ENCODE measurements at places on chromosomes 1 and 21.

- DNase-seq: no peak
These were observed 131.4 kb downstream of the IER5 start for GRCh38 chr1:181219938-181220337.

DNA sequence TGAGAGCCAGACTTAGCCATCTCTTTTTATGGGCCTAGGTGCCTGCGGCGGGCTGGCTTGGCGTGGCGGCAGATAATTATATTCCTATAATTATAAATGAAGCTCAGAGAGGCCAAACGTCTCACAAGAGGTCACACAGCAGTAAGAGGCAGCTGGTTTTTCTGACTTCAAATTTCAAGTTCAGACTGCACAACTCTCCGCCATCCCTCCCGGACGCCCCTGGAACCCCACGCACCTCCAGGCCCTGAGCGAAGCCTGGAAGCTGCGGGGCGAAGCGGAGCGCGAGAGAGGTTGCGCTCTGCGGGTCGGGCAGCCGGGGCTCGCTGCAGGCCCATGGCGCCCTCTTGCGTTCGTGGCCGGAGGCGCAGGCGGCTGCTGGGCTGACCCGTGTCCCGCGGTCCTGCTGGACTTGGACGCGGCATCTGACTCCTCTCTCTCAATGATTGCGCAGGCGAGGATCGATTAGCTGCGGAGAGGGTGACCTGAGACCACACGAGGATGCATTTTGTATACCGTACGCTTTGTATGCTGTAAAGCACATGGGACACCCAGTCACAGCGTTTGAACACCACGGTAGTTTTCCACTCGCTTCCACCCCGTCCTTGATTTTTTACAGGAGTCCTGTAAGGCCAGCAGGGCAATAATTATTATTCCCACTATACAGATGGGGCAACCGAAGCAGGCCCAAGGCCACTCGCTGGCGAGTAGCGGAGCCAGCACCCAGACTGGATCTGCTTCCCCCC is 272.7 kb downstream of the FOXD2 start:
- DNase-seq: peak; percentile 47

DNA sequence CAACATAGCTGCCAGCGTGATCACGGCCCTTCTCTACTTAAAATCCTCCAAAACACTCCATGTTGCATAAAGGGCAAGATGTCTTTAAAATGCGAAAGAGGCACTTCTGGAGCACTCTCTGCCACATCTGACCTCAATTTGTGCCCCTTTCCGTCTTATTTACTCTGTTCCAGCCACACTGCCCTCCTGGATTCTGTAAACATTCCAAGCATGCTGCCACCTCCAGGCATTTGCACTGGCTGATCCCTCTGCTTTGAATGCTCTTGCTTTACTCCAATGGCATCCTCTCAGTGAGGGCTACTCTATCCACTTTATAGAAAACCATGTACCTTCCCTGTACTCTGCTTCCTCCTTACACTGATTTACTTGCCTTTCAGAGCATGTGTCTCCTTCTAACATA is 5.3 kb upstream of the RGS7 start:
- DNase-seq: no peak

GRCh38 chr1:116826818-116827606 is 72.8 kb downstream of the CD2 start:
- DNase-seq: peak; percentile 57

GRCh38 chr21:31753949-31754707 is 22.2 kb upstream of the SCAF4 start:
- DNase-seq: no peak

GRCh38 chr1:169102567-169102966 is 3.9 kb upstream of the ATP1B1 start:
- no peak for DNase-seq

GRCh38 chr1:212228591-212229119 is 56.6 kb upstream of the PPP2R5A start:
- no peak for DNase-seq

GRCh38 chr1:152036267-152037216 is at the start of gene S100A11:
TSS of gene S100A11 (minus strand) at chr1:152037004. CDS start at chr1:152036915, 89 bp downstream.
- peak; percentile 73 for DNase-seq

- no peak for DNase-seq
These were observed 22.6 kb upstream of the RAB3GAP2 start for GRCh38 chr1:220294846-220295301.

DNA sequence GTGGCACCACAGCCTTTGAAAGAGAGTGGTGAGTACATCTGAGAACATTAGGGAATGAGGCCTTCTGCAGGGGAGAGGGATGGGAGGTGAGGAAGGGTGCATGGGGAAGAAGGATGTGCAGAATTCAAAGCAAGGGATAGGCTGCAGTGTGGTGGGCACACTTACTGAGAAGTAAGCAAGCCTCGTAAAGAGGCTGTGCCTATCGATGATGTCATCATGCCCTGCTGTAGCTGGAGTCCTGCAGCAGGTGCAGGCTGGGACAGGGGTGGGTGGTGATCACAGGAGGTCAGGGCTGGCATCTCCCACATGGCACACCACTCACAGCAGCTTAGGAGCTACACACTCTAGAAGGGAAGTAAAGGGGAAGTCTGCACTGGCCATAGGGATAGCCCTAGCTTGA is 16.2 kb downstream of the ZSCAN20 start:
- DNase-seq: no peak

DNA sequence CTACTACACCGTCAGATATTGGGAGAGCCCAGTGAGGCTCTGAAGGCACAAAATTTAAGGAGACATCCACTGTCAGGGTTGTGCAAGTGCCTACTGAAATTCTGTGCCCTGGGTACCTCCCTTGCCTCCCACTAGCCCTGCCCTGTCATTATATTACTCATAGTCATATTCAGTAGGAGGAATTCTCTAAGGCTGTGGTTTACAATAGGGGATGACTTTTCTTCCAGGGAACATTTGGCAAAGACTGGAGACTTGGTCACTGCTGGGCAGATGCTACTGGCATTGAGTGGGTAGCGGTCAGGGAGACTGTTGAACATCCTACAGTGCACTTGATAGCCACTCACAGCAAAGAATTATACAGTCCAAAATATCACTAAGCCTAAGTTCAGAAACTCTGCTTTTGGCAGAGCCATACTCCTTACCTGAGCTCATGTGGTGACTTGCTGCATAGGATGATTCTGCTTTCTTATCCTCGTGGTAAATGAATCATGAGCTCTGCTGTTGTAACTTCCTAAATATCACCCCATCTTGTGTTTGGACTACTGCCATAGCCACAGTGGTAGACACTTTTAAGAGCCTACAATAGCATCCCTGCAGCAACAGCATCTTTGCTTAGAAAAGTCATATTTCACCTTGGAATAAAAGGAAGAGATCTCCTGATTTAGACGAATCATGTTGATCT is 563.4 kb upstream of the PLXNA2 start:
- DNase-seq: no peak

DNA sequence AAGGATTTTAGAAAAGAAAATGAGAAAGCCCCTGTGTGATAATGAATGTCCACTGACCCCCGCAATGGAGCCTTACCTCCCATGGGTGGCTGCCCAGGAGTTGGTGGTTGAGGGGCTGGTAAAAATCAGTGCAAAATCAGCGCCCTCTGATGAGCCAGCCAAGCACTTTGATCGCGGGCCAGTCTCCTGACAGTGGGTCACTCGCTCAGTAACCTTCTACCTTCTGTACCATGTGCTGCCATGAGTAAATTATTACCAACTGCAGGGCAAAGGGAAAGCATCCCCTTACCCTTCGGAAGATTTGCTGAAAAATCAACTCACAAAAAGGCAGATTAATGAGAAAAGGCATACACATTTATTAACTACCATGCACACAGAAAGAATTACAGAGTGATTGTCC is 58.8 kb downstream of the KCNK1 start:
- no peak for DNase-seq

- DNase-seq: no peak
These were observed 65.8 kb upstream of the HSD17B7 start for GRCh38 chr1:162724583-162725120.

GRCh38 chr1:240936911-240937668 is 325.1 kb upstream of the GREM2 start:
- no peak for DNase-seq

DNA sequence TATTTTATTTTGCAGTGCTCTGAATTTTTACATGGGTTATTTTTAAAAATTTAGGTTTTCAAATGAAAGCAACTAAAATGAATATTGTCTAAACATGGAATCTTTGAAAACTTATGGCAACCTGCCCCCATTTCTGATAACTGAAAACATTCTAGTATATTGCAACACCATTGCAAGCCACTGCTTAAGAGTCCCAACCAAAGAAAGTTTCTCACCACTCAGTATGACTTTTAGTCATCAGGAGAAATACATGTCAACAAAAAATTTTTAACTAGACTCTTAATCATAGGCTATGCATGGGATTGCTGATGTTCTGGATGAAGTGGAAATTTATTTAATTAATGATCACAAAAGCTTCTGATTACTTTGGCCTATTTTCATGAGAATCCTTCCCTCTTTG is 112.1 kb downstream of the TNFSF18 start:
- DNase-seq: no peak

DNA sequence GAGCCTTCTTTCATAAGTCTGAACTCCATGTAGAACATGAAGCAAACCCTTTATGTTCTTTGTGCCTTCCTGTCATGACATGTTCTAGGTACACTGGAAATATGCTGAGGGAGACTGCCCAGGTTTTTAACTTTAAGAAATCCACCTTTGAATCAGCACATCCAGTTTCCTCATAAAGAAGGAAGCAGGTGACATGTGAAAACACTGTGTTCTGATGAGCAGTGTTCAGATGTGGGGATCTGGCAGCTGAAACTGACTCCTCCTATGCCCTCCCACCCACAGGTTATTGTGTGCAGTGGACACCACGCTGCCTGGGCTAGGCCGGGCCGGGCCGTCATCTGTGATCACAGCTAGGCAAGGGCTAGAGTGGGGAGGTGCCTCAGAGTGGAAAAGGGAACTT is 51.1 kb downstream of the CNN3 start:
- DNase-seq: no peak

DNA sequence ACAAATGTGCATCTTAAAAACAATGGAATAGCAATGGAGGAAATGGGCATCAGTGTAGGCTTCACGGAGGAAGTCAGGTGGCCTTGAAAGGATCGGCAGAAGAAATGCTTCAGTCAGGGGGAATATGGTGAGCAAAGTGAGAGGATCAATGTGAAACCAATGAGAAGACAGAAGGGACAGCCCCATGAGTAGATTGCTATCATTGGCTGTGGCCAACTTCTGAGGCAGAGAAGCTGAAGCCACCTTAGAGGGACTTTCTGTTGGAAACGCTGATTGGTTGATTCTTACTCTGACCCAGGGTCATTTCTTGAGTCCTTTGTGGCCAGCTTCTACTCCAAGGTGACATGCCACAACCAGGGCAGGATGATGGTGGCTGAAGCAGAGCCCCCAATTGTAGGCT is 130.7 kb upstream of the ZNF648 start:
- no peak for DNase-seq

DNA sequence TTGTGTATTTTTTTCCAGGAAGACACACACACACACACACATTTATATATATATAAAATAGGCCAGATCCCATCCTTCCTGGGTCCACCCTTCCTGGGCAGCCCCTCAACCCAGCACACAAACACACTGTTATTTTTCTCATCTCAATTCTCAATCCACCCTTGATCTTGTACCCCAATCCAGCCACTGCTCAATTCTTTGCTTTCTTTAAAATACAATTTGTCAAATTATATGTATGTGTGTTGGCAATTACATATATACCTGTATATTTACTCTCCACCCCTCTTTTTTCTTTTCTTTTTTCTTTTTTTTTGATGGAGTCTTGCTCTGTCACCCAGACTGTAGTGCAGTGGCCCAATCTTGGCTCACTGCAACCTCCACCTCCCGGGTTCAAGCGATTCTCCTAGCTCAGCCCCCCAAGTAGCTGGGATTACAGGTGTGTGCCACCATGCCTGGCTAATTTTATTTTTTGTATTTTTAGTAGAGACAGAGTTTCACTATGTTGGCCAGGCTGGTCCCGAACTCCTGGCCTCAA is 88.3 kb downstream of the DHRS3 start:
- no peak for DNase-seq

DNA sequence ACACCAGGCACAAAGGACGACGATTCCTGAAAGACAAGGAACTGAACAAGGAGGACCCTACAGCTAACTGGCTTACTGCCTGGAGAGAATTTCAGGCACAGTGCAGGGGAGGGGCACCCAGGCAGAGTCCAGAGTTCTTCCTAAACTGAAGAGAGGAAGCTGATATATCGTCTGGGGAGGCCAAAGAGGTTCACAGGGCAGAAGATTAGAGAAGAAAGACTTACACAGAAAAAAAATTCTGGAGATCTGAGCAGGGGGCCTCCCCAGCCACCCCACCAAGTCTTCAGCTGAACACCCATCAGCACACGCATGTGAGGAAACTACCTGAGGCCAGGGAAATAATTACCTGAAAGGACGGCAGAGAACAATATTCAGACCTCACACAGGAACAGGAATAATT is 24.6 kb downstream of the SORT1 start:
- no peak for DNase-seq

- no peak for DNase-seq
These were observed 31.2 kb downstream of the SDC3 start for GRCh38 chr1:30877205-30877912.

GRCh38 chr1:154104433-154105082 is 50.3 kb downstream of the NUP210L start:
- DNase-seq: no peak

GRCh38 chr1:182651339-182651724 is 33.1 kb downstream of the RGS8 start:
- no peak for DNase-seq

GRCh38 chr1:44315521-44315920 is 39.5 kb downstream of the ERI3 start:
- DNase-seq: no peak

DNA sequence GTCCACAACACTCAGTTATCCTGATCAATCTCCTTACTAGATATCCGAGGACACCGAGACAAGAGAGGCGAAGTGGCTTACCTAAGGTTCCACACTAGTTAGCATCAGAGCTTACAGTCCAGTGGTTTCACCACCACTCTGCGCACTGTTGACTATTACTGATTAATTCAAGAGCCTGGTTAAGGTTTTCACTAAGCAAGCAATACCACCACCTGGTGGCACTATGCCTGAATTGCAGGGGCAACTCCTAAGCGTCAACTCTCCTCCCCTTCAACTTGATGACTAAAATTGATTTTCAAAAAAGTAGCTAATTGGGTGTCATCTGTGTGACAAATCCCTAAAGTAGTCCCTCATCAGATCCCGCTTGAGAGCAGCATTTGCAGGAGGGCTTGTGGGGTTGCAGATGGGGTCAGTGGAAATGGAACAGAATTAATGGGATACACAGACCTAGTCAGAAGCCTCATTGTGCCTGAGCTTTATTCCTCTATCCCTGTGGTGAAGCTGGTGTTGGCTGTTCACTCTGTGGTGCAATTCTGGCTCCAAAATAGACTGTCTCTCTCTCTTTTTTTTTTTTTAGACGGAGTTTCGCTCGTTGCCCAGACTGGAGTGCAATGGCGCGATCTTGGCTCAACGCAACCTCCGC is 9.1 kb downstream of the TTC22 start:
- no peak for DNase-seq

DNA sequence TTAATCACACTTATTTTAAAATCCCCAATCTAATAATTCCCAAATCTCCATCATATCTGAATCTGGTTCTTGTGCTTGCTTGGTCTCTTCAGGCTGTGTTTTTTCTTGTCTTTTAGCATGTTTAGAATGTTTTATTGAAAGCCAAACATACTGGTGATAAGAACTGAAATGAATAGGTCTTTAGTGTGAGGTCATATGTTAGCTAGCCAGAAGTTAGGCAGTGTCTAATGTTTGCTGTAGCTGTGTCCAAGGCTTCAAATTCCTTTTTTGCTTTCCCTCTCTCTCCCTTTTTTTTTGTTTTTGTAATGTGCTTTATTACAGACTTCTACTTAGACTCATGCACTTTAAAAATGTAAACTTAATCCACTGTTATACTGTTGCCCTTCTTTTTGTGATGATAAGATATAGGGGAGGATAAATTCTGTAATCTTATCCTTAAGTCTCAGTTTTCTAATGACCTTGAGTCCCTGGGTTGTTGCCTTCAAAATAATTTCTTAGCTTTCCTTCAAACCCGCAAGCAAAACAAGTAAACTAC is 725.1 kb downstream of the BRINP3 start:
- no peak for DNase-seq
